ENCODE measurements at places on chromosomes 1 and 21.

DNA sequence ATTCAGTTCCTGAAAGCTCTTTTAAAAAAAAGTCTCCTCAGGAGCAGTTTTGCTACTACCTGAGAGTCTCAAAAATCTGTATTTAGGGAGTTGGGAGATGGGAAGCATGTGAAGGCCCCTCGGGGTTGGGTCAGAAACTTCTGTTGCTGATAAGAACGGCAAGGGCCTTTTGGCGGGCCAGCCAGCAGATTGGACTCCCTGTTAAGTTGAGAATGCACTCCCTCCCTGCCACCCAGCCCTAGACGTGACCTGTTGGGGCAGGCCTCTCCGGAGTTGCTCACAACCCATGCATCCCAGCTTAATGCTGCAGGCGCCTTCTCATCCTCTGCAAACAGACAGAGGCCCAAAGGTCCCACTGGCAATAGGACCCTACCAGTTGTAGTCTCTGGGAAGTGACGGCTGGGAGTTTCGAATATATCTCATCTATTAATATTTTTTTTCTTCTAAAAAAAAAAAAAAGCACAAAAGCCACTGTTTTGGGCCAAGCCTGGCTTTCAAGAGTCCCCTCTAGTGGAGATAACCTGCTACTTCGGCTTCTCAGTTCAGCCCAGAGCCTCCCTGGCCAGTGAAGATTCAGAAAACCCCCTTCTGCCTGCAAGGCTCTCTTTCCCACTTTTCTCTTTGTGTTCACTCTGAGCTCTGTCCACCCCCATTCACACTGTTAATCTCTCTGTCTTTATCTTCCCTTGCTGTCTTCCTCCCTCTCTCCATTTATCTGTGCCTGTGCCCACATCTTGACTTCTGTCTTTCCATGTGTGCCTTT is 5.3 kb downstream of the PLXNA2 start:
- DNase-seq: peak; percentile 61

GRCh38 chr21:39006571-39007311 is 176.5 kb downstream of the PSMG1 start:
- no peak for DNase-seq

- no peak for DNase-seq
Observed at GRCh38 chr1:54582566-54583306, 34.7 kb downstream of the ACOT11 start.

DNA sequence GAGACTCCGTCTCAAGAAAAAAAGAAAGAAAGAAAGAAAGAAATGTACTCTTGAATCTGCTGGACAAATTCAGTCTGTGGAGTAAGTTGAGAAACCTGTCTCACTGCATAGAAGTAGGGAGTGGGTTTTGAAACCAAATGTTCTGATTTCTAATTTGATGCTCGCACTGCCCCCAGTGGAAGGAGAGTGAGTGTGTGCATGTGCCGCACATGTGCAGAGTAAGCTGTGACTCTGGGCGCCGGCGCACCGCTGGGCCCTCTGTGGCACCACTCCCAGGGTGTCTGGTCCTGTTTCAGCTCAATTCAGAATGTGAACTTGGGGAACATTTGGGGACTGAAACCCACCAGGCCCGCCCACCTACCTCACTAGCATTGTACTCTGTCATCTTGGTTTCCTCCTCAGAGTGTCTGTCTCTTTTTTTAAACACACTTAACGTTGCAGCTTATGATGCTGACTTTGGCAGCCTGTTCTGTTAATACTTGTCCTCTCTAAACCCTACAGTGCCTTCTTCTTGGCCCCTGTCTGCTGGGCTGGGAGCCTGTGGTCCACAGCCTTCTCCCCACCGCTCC is 104.6 kb downstream of the CACNA1E start:
- DNase-seq: no peak

DNA sequence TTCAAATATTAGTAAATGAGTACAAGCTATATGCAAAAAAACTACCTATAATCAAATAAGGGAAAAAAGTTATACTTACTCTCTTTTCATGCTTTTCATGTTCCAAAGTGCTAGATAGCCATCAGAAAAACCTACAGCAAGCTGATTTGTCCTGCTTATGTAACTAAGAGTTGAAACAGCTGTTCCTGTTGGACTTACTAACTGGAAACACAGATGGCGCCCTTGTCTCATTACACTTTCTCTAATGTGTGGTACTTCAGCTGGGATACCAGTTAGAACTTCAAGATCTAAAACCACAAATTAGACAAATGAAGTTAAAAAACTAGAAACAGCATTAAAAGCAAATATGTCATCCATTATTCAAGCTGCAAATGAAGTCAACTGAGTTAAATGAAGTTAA is 24.3 kb downstream of the AHCTF1 start:
- DNase-seq: no peak

All from GM10248 (cell line).